Activated T-cell treated with anti-CD3 and anti-CD28 coated beads for 24 hours (primary cell): ENCODE measurements at places on chromosomes 3 and 15.

DNA sequence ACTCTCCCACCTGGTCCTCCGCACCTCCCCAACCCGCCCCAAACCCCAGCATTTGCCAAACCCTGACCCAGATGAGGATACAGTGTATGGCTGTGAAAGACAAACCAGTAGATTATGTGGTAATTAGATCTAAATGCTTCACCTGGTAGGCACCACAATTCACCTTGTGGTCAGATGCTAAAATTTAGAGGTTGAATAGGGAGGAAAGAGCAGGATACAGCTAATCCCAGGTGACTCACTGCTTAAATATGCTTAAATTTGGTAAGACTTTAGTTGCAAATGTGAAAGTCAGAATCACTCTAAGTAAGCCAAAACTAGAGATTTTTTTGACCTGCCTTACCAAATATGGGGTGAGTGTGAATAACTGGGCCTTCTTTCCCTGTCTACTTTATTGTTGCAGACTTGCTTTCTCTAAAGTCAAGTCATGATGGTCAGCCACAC, 105.5 kb downstream of the MME start:
- no peak for DNase-seq

DNA sequence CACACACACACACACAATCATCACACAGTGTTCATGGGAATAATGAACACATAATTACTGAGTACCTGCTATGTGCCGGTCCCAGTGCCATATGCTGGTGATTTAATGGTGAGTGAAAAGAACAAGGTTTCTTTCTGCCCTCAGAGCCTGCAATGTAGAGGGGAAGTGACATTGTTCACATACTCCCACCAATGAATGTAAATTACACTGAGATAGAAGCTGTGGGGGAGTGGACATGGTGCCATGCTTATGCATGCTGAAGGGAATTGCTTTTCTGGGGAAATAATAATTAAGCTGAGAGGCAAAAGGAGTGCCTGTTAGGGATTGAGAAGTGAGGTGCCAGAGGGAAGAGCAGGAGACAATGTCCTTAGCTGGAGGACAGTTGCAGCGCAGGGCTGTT, 175.1 kb downstream of the MFSD1 start:
- no peak for DNase-seq

DNA sequence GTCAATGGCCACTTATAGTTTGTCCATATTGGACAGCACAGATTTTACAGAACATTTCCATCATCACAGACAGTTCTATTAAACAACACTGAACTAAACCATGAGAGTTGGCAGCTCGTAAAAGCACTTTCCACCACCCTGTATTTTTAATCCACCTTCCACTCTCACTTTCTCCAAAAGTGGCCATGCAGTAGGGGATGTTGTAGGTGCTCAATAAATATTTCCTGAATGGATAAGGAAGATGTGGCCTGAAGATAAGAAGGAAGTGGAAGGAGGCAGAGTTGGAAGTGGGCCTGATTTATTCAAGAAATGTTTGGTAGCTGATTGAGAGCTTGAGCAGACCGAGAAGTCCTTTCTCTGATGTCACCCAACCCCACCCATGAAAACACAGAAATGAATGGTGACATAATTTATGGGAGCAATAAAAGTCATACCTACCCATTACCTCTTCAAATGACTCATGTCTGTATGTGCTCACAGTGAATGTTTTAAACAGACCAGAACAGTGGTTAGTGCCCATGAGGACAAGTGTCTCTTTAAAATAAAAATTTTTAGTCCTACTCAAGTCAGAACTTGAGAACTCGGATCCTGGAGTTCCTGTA, 39.6 kb upstream of the CTNNB1 start:
- no peak for DNase-seq

GRCh38 chr3:56971816-56972215, 88.6 kb upstream of the SPATA12 start:
- DNase-seq: no peak

- DNase-seq: no peak
Observed at GRCh38 chr3:13187593-13187992, 114.4 kb upstream of the IQSEC1 start.

DNA sequence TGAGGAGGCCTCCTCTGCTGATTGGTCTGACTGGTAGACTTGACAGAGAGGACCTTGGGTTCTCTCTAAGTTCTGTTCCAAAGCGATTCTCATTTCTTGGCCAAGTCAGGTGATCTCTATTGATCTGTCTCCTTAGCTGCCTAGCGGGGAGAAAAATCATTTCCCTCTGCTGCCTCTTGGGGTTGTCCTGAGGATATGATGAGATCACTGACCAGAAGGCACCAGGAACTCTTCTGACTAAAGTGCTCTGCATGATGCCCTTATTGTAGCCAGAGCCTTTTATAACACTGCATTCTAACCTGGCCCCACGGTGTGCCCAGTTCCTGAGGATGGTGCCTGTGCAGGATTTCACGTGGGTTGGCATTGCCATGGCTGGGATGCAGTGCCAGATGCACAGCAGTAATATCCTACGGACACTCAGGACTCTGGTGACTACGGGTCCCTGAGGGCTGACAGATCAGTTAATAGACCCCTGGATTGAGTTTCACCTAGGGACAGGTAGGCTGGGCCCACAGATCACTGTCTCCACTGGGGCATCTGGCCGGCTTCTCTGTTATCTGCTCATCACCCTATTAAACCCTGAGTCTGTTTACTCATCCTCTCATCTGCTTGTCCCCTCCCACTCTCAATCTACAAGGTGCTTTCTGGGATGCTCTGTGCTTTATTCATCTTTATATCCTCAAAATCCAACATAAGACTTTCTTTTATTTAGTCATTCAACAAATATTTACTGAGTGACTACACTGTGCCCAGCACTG, 3.9 kb upstream of the HEG1 start:
- DNase-seq: no peak

- DNase-seq: no peak
Observed at GRCh38 chr15:90131848-90132247, 29.6 kb upstream of the IDH2 start.

GRCh38 chr15:51183076-51183475, 88.4 kb upstream of the TNFAIP8L3 start:
- DNase-seq: no peak

GRCh38 chr3:159929171-159930141, 59.2 kb upstream of the IL12A start:
- no peak for DNase-seq

GRCh38 chr3:40414270-40414669, 27.3 kb downstream of the ENTPD3 start:
- no peak for DNase-seq

DNA sequence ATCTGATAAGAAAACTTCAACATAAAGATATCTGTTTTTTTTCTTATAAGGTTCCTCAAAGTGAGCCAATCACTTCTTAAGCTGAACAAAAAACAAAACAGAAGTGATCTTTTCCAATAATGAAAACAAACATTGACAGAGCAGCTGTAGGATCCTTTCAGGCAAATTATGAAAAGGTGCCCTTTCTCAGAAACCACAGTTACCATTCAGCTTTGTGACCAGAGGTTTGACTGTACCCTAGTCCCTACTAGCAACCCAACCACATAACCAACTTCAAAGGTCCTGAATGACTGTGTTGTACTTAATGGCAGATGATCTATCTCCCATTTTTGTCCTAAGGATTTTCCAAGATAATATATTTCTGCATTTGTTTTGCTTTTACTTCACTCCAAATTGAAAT, 39.4 kb upstream of the CCR2 start:
- DNase-seq: no peak

- no peak for DNase-seq
Observed at GRCh38 chr15:95292785-95293450, 1037.6 kb upstream of the NR2F2 start.

GRCh38 chr3:70273492-70273891, 38.9 kb downstream of the MDFIC2 start:
- DNase-seq: no peak

GRCh38 chr3:9957214-9957613, 5.0 kb upstream of the PRRT3 start:
- DNase-seq: no peak

DNA sequence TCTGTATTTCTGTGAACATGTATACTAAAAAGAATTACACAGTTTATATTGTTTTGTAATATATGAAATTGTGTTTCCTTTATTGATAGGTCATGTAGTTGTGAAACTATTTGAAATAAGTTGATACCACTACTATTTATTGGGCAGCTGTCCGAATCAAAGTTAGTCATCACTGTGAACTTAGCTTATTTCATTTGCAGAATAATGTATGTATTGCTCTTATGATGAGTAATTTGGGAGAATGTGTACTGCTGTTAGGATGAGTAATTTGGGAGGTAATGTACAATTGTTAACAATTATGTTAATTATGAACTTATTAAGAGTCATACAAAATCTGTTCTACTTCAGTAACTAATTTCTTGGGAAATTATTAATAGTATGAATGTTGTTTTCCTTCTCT, 22.2 kb downstream of the FXR1 start:
- DNase-seq: no peak

- DNase-seq: no peak
Observed at GRCh38 chr15:22265970-22266369, 185.6 kb downstream of the OR4M2 start.

- DNase-seq: no peak
Observed at GRCh38 chr3:8651418-8652323, 7.1 kb upstream of the SSUH2 start.

GRCh38 chr3:188792793-188793192, 379.0 kb upstream of the TPRG1 start:
- DNase-seq: no peak

- no peak for DNase-seq
Observed at GRCh38 chr3:196938124-196938523, 4.2 kb downstream of the NCBP2 start.

DNA sequence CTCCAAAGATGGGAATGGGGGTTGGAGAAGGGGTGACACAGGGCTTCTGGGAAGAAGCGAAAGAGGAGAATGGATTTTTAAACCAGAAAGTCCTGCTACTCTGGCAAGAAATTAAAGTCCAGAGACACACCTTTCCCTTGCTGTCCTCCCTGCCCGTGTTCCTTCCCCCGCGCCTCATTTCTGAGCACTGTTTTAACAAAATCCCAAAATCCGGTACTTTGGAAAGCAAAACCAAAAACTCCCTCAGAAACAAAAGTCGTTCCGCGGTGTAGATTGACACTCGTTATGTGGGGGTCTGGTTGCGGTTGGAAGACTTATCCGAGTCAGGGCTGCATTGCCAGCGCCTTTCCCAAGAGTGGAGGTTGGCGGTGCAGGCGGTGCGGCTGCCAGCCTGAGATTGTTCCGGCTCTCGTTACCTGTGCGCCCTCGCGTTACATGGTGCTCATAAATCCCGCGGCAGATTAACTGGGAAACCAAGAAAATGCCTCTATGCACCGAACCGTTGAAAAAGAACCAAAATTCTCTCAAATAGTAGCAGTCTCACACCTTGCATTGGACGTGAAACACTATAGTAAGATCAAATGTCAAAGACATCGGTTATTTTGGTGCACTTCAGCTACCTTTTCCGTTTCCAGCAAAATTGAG, 217.7 kb downstream of the MEIS2 start:
- no peak for DNase-seq

- DNase-seq: peak; percentile 83
Observed at GRCh38 chr3:195850857-195851543, 39.3 kb upstream of the MUC4 start.

DNA sequence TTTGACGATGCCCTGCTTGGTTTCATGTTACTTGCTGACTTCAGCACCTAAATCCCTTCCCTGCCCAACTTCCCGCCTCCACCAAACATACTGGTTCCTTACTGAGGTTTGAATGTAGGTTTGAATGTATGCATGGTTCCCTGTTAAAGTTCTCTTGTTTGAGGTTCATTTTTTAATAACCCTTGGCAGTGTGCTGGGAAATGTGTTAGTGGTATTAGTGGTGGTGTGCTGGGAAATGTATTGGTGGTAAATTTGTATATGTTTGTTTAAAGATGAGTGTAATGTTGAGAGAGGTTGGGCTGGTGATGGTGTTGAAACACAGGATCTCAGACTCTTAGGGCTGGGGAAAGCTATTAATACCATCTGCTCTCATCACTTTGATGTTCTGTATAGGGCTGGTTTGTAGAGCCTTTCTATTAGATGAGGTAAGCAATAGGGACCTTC, 392.7 kb downstream of the PTPRG start:
- DNase-seq: no peak

GRCh38 chr15:31435912-31436628, 109.4 kb downstream of the KLF13 start:
- DNase-seq: no peak

DNA sequence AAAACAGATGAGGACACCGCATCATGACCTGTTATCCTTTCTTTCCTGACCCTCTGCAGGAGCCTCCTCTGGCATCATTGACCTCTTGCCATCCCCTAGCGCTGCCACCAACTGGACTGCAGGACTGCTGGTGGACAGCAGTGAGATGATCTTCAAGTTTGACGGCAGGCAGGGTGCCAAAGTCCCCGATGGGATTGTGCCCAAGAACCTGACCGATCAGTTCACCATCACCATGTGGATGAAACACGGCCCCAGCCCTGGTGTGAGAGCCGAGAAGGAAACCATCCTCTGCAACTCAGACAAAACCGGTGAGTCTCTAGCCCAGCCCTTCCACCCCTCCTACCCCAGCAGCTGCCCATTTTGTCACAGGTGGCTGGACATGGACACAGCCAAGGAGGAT, 218.4 kb upstream of the TRIM42 start:
- DNase-seq: no peak

- DNase-seq: no peak
Observed at GRCh38 chr15:99211926-99212325, 37.5 kb downstream of the TTC23 start.

DNA sequence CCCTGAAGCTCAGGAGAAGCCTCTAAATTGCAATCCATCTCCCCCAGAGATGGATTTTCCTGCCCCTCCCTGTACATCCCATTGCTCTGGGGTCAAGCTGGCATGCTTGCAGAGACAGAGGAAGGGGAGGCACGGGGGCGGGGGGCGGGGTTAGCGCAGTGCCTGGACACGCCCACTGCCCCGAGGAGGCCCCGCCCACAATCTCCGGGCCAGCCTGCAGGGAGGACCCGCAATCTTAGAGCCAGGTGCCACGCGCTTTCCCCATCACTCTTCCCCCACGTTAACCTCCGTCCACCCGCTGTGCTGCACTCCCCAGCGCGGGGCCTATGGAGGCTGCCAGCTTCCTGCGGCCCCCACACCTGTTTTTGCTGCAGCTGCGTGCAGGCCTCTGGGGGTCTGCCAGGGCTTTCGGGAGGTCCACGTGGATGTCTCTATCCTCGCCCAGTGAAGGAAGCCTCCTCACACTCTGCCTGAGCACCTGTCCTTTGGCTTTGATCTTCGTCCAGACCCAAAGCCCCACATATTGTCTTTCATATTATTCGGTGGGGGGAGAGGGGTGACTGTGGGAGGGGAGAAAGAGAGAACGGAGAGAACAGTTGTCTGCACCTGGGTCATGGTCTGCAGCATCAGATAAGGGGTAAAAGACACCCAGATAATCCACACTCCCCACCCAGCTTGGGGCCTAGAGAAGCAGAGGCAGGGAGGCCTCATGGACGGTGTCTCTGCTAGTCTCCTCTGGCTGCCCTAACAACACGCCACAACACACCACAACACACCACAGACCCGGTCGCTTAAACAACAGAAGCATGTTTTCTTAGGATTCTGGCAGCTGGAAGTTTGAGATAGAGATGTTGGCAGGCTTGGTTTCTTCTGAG, 118.0 kb upstream of the MEF2A start:
- DNase-seq: no peak

- no peak for DNase-seq
Observed at GRCh38 chr3:183500319-183500718, 55.2 kb downstream of the KLHL6 start.

GRCh38 chr15:48858401-48858800, 19.5 kb upstream of the EID1 start:
- no peak for DNase-seq
